ENCODE measurements at places on chromosomes 16 and 17. TPM values are rescaled to one million over a fixed set of nuclear protein-coding genes. Genes with fewer than 3 reads are reported as not detected.

GRCh38 chr17:28227316-28228108, 91.5 kb upstream of the TMEM97 start:
- DNase-seq, result no peak

DNA sequence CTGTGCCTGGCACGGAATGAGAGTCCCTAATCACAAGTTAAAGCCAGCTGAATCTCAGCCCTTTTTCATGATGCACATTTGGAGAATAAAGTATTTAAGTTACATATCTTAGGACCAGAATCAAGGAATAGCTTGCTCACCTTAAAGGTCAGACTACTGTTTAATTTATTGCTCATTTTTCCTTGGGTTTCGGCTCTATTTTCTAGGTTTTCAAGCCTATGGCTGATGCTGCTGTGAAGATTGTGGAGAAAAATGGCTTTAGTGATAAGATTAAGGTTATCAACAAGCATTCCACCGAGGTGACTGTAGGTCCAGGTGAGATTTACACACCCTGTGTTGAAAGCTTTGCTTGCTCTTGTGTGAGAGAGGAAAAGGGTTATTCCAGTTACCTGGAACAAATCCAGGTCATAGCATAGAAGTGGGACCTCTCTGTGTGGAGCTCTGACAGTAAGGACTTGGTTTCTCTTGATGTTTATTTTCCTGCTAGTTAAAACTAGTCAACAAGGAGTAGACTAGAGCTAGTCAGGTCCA, 18.1 kb downstream of the PRMT7 start:
- DNase-seq, result no peak

GRCh38 chr17:78769196-78769773, 12.8 kb downstream of the CYTH1 start:
- DNase-seq, result no peak

GRCh38 chr16:66972983-66973382, 11.9 kb downstream of the CES3 start:
- DNase-seq, result no peak

DNA sequence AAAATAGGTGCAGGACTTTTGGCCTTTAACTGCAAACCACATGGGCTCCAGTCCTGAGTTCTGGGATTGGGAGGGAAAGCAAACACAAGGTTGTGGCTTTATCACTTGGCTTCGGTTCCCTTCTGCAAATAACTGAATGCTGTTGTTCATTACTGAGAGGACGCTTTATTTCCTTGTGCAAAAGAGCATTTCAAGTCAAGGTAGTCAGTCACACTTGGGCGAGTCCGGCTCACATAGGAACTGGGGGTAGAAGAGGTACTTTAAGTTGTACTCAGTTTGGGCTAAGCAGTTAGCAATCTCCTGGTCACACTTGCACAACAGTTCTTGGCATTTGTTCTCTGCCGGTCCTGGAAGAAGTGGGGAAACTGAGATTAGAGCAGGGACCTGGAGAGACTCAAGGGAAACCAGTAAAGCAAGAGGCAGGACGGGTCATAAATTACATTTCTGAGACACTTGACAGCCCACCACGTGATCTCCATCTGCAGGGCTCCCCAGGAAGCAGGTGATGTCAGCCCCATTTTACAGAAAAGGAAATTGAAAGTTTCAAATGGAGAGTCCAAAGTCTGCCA, 21.6 kb downstream of the PLA2G10 start:
- DNase-seq, result no peak

DNA sequence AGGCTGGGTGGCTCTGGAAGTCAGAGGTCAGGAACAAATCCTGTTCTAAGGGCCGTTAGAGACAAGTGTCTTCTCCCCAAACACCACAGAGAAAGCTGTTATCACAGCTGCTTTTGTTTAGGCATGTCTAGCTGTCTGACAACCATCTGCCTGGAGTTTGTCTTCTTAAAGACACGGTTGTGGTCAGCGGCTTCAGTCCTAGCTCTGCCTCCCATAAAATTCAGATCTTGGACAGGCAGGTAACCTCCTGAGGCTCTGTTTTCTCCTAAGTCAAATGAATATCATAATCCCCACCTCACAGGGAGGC, 2.3 kb upstream of the ITGA3 start:
- DNase-seq, result no peak

- peak; percentile 81 for DNase-seq
These were observed 7.5 kb downstream of the EPOP start for GRCh38 chr17:38667099-38667786.

DNA sequence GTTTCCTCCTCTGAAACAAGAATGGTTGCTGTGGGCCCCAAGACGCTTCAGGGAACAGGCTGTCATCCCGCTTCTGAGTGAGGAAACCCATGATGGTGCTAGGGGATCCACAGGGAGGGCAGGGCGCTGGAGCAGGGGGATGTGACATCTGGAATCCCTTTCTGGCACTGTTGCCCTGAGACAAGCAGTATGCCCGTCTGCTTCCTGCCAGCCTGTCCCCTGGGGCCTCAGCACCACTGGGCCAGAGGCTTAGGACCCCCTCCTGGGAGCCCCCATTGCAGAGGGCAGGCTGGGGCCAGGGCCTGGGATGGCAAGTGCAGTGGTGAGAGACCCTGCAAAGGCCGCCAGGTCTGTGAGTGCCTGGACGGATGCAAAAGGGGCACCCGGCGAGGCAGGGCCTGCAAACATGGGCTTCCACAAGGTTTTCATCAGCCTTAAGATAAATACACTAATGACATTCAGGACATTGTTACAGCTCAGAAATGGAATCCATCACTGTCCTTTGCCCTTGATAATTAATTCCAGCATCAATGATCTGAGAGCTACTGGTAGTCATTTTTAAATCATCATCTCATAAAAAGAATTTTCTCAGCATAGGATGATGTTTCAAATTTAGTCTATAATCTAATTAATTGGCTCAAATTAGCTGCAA, 51.6 kb downstream of the PRMT7 start:
- DNase-seq, result no peak

GRCh38 chr17:54608634-54609155, 292.0 kb upstream of the TOM1L1 start:
- DNase-seq, result no peak

- no peak for DNase-seq
These were observed 26.6 kb downstream of the NGFR start for GRCh38 chr17:49521471-49522356.

DNA sequence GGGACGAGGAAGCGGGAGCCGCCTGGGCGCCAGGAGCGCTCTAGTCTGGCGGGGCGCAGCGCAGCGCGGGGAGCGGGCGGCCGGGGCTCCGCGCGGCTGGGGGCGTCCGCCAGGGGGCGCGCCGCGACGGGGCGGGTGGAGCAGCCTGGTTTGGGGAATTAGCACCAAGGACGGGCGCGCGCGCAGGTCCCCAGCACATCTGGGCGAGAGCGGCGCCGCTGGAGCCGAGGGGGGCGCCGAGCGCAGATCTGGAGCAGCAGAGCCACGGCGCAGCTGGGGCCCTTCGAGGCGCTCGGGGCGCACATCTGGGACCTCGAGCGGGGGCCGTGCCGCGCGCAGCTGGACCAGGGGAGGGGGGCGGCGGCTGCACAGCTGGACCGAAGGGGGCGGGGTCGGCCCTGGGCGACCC, at the start of gene NXPH3:
Gene NXPH3, plus strand, starts transcription at position 193 of the 409 bp plus-strand sequence. CDS start 349 bp downstream, outside the sequence.
- peak; percentile 89 for DNase-seq

DNA sequence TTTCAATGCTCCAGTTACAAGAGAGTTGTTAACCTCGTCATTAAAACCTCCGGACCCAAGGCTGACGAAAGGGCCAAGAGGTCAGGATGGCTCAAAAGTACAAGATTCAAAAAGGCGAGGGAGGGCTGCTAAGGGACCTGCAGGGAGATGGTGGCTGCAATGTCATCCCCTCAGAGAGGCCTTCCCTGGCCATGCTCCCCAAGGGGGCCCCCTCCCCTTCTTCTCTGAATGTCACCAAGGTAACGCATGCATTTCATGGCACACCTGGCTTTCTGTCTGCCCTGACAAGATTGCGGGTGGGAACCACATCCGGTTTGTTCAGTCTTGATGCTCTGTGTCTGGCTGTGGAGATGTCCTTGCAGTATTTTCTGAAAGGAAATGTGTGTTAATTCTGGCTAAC, 89.9 kb downstream of the C16orf78 start:
- peak; percentile 36 for DNase-seq

GRCh38 chr16:59759296-59759695, 1025.2 kb upstream of the GOT2 start:
- DNase-seq, result no peak

DNA sequence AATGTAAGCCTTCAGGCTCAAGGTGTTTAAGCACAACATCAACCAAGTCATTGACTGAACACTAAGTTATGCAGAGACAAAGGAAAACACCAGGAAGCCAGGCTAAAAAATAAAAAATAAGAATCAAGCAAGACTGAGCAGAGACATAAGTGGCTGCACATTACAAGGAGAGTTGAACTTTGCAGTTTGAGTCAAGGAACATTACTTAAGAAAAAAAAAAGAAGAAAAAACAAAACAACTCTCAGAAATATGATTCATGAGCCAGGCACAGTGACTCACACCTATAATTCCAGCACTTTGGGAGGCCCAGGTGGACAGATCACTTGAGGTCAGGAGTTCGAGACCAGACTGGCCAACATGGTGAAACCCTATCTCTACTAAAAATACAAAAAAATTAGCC, 168.1 kb downstream of the C16orf95 start:
- DNase-seq, result no peak

- peak; percentile 90 for DNase-seq
These were observed 80.9 kb downstream of the ARHGAP23 start for GRCh38 chr17:38508954-38509771.

GRCh38 chr17:77935121-77935571, 23.4 kb upstream of the TNRC6C start:
- DNase-seq, result peak; percentile 21

- DNase-seq, result no peak
These were observed 114.3 kb downstream of the ABCC1 start for GRCh38 chr16:16063683-16064082.

- DNase-seq, result no peak
These were observed 26.7 kb upstream of the JPT2 start for GRCh38 chr16:1651094-1651973.

DNA sequence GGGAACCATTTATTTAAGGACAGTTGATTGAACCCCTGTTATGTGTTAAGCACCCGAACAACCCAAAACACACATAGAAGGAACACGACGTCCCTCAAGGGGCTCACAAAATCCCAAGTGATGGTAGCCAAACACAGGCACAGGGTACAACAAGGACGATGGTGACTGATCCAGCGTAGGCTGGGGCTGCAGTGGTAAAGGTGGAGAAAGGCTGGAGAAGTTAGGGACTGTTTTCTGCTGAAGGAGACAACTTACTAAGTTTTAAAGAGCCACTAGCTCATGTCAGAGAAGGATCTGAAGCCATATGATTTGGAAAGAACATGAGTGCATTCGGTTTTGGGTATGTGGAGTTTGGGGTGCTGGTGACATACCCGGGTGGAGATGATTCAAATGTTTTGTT, 229.6 kb upstream of the TNRC6C start:
- no peak for DNase-seq

GRCh38 chr17:76458580-76459490, 5.9 kb upstream of the UBE2O start:
- no peak for DNase-seq

DNA sequence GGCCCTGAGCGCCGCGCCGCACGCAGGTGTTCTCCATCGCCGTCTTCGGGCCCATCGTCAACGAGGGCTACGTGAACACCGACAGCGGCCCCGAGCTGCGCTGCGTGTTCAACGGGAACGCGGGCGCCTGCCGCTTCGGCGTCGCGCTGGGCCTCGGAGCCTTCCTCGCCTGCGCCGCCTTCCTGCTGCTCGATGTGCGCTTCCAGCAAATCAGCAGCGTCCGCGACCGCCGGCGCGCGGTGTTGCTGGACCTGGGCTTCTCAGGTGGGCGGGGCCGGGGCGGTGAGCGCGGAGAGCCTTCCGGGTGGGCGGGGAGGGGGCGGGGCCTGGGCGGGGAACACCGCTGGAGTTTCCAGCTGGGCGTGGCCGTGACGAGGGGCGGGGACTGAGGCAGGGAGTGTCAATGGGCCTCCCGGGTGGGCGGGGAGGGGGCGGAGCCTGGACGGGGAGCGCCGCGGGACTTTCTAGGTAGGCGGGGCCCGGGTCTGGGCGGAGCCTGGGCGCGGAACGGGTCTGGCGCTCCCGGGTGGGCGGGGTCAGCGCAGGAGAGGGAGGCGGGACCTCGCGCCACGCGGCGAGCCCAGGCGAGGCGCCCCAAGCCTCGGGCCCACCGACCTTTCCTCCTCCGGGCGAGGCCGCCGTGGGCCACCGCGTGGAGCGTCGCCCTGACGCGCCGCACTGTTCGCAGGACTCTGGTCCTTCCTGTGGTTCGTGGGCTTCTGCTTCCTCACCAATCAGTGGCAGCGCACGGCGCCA, 2.4 kb downstream of the SYNGR3 start:
- DNase-seq, result peak; percentile 94

GRCh38 chr16:80664226-80664625, 123.4 kb downstream of the DYNLRB2 start:
- no peak for DNase-seq

- DNase-seq, result no peak
These were observed 155.2 kb upstream of the MYOCD start for GRCh38 chr17:12510535-12510934.

DNA sequence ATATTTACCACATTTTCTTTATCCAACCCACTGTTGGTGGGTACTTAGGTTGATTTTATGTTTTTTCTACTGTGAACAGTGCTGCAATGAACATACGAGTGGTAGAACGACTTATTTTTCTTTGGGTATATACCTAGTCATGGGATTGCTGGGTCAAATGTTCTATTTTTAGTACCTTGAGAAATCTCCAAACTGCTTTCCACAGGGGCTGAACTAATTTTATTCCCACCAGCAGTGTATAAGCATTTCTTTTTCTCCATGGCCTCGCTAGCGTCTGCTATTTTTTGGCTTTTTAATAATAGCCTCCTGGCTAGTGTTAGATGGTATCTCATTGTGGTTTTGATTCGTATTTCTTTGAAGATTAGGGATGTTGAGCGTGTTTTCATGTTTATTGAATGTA, 202.3 kb downstream of the LGALS9B start:
- DNase-seq, result no peak

DNA sequence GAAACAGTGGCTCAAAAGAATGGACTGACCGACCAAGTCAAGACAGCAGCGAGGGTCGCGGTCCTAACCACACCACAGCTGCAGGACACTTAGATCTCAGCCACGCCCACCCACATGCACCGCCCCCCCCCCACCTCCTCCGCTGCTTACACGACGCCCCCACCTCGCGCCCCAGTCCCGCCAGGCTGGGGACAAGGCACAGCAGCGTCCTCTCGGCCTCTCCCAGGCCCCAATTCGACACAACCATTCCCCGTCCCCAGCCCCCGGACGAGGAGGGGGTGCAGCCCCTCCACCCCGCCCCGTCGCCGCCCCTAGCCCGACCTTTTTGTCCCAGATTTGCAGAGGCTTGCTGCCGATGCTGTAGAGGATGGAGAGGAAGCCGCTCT, 477 bp downstream of the CFAP20 start:
- DNase-seq, result peak; percentile 67

GRCh38 chr17:357644-358043, 5.0 kb upstream of the RPH3AL start:
- DNase-seq, result no peak

The BRIP1 gene
- total RNA-seq, result not detected

The PRSS21 gene
- total RNA-seq, result not detected

The FAM117A gene
- total RNA-seq, result 29.3 TPM

The OR1F1 gene
- total RNA-seq, result not detected

The KLHL10 gene
- total RNA-seq, result 0.95 TPM

The ARL17B gene
- total RNA-seq, result 29.6 TPM

The STAC2 gene
- 0.16 TPM for total RNA-seq

The MPP2 gene
- 10.9 TPM for total RNA-seq

The CBX4 gene
- 7.6 TPM for total RNA-seq

The UNKL gene
- total RNA-seq, result 29.1 TPM

The ZCCHC14 gene
- total RNA-seq, result 11.4 TPM

The NBR1 gene
- total RNA-seq, result 85.1 TPM

The C17orf78 gene
- not detected for total RNA-seq

Data from sigmoid colon (tissue), 7 donors.